ENCODE measurements at places on chromosomes 11 and 22. TPM values are rescaled to one million over a fixed set of nuclear protein-coding genes. Genes with fewer than 3 reads are reported as not detected.
A peak's percentile ranks its signal among the peaks of the same experiment; 100 is the strongest.

The ZP1 gene
- total RNA-seq, result not detected

- H3K27me3 ChIP-seq, result peaks cover 10% of the 10 kb centered on the region
- H3K36me3 ChIP-seq, result no peaks in the 10 kb centered on the region
- peak; percentile 95 for DNase-seq
- H3K27ac ChIP-seq, result no peak within 1 kb of the TSS
- peak within 1 kb of the TSS; percentile 37 for H3K4me3 ChIP-seq
- peaks cover 3% of the 10 kb centered on the region for H3K4me1 ChIP-seq
These were observed at the start of gene NCAM1 for GRCh38 chr11:112961146-112961668. Gene NCAM1 (plus strand): TSS chr11:112961420.

- no peak overlapping the region for H3K4me3 ChIP-seq
- H3K4me1 ChIP-seq, result no peaks in the 10 kb centered on the region
- no peak for DNase-seq
- H3K36me3 ChIP-seq, result no peaks in the 10 kb centered on the region
- H3K27me3 ChIP-seq, result no peaks in the 10 kb centered on the region
- no peak overlapping the region for H3K27ac ChIP-seq
These were observed 92.8 kb downstream of the ARFGAP2 start for GRCh38 chr11:47083913-47084312.

DNA sequence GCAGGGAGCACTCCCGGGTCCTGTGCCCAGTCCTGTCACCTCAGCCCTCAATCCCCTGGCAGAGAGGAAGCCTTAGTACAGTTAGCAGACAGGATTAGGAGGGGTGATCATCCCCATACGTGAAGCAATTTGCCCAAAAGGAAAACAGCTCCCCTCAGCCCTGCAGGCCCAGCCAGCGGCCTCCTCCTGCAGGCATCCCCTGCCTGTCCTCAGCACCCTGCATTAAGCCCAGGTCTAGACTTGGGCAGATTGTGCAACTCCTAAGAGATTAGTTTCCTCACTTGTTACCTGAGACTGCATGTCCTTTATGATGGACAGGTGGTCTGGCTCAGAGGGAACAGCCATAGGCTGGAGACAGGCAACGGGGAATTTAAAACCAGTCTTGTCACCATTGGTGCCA, 95.5 kb upstream of the TMEM45B start:
- no peak for DNase-seq
- no peaks in the 10 kb centered on the region for H3K36me3 ChIP-seq
- no peak overlapping the region for H3K4me3 ChIP-seq
- H3K27me3 ChIP-seq, result no peaks in the 10 kb centered on the region
- no peak overlapping the region for H3K27ac ChIP-seq

- H3K36me3 ChIP-seq, result peaks cover 16% of the 10 kb centered on the region
- DNase-seq, result no peak
- no peak overlapping the region for H3K27ac ChIP-seq
- H3K4me1 ChIP-seq, result no peaks in the 10 kb centered on the region
- H3K27me3 ChIP-seq, result no peaks in the 10 kb centered on the region
These were observed 81.4 kb upstream of the GRIK4 start for GRCh38 chr11:120430146-120430545.

The MISFA gene
- total RNA-seq, result 3.5 TPM

The BTBD18 gene
- total RNA-seq, result not detected

GRCh38 chr11:14872032-14872431, 20.0 kb downstream of the CYP2R1 start:
- peaks cover 3% of the 10 kb centered on the region for H3K36me3 ChIP-seq
- DNase-seq, result no peak
- no peaks in the 10 kb centered on the region for H3K4me1 ChIP-seq
- H3K27ac ChIP-seq, result no peak overlapping the region

DNA sequence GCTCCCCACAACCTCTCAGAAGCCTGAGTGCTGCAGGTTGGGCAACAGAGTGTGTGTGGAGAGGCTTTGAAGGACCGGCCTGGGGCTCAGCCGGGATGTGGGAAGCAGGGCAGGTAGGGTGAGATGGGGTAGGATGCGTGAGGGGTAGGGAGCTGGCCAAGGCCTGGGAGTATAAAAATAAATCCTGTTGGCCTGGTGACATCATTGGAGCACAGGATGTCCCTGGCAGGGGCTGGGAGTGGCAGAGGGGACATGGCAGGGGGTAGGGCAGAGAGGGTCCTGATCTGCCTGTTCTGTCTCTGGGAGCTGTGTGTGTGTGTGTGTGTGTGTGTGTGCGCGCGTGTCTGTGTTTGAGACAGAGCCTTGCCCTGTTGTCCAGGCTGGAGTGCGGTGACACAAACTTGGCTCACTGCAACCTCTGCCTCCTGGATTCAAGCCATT, 28.6 kb downstream of the TEF start:
- no peak for DNase-seq
- H3K4me3 ChIP-seq, result no peak overlapping the region
- no peaks in the 10 kb centered on the region for H3K27me3 ChIP-seq

DNA sequence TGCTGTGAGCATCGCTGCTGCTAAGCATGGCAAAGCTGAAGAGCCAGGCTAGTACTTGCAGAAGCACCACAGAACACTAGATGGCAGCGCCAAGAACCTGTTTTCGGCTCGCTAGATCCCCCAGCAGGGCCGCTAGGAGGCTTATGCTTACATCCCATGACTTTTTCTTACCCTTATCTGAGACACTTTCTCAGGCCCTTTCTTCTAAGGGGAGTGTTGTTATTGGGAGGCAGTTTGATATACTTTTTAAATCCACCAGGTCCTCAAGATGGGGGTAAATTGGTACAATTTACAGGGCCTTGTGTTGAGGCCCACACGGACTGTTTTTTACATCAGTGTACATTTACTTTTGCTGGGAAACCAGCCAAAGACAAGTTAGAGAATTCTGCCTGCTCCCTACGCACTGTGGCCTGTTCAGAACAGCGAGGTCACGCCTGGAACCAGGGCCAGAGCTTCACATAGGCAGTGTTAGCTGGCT, 4.0 kb downstream of the TRIM6 start:
- no peaks in the 10 kb centered on the region for H3K4me1 ChIP-seq
- no peak overlapping the region for H3K27ac ChIP-seq
- H3K36me3 ChIP-seq, result no peaks in the 10 kb centered on the region
- H3K27me3 ChIP-seq, result no peaks in the 10 kb centered on the region
- peak; percentile 90 for DNase-seq

DNA sequence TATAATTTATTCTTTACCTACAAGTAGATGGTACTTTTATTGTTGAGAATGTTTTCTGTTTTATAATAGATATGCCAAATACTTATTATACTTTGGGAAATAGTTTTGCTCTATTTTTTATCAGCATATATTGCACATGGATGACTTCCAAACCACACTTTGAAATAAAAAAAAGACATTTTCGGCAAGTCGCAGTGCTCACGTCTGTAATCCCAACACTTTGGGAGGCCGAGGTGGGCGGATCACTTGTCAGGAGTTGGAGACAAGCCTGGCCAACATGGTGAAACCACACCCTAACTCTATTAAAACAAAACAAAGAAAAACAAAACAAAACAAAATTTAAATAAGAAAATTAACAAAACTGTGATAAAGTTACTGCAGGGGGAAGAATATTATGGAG, 983.9 kb upstream of the CNTN5 start:
- no peaks in the 10 kb centered on the region for H3K36me3 ChIP-seq
- no peak overlapping the region for H3K27ac ChIP-seq
- H3K4me3 ChIP-seq, result no peak overlapping the region
- H3K27me3 ChIP-seq, result no peaks in the 10 kb centered on the region
- no peak for DNase-seq

DNA sequence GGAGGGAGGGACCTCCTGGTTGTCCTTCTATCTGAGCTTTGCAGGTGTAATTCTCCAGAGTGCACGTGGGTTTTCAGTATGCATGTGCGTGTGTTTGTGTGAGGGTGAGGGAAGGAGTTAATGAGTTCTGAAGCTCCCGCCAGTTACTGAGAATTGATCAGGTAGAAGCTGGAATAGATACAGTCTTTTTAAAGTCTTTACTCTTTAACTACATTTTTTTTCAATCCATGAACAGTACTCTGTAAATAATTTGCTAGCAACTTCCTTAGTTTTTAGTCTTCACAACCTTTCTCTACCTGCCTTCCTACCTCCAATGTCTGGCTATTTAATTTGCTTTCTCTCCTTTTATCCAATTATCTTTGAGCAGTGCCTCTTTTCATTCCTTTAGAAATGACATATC, 25.5 kb downstream of the ARHGAP42 start:
- H3K27me3 ChIP-seq, result no peaks in the 10 kb centered on the region
- H3K36me3 ChIP-seq, result no peaks in the 10 kb centered on the region
- DNase-seq, result no peak
- no peaks in the 10 kb centered on the region for H3K4me1 ChIP-seq
- no peak overlapping the region for H3K4me3 ChIP-seq

- no peaks in the 10 kb centered on the region for H3K36me3 ChIP-seq
- DNase-seq, result no peak
- no peak overlapping the region for H3K4me3 ChIP-seq
These were observed 12.7 kb downstream of the MRGPRX3 start for GRCh38 chr11:18145025-18145424.

The FXYD2 gene
- 6.9 TPM for total RNA-seq

The SMIM35 gene
- total RNA-seq, result 0.06 TPM

DNA sequence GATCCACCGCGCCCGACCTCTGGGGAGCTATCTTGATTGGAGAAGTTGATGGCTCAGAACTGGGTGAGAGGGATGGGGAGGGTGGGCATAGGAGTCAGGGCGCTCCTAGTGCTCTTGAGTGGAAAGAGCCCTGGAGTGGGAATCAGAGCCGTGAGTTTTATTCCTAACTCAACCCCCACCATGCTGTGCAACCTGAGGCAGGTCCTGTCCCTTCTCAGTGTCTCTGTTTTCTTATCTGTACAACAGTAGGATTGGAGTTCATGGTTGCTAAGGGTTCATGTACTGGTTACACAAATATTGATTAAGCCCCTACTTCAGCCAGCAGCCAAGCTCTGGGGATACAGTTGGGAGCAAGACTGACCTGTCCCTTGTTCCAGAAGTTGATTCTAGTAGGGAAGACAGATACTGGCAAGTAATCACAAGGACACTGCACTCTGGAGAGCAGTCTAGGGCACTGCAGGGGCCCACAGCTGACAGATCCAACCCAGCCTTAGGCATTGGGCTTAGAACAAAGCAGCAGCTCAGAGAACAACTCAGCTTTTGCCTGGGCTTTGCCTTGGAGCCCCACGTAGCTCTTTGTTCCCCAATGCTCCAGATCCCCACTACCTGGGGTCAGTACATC, 12.4 kb upstream of the DAGLA start:
- H3K36me3 ChIP-seq, result no peaks in the 10 kb centered on the region
- no peak overlapping the region for H3K27ac ChIP-seq
- no peaks in the 10 kb centered on the region for H3K4me1 ChIP-seq
- H3K27me3 ChIP-seq, result no peaks in the 10 kb centered on the region

DNA sequence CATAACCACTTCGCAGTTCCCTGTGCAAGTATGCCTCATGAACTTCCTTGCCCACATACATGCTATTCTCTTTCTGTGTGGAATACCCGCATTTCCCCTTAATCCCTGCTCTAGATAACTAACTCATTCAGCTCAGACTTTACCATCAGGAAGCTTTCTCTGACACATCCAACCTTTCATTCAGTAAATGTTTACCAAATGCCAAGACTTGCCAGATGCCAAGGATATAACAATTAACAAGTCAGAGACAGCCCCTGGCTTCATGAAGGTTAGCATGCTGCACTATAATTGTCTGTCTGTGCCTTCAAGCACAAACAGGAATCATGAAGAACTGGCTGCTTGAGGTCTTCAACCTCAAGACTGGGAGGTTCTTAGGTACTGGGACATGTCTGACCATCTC, 71.2 kb upstream of the GDPD4 start:
- H3K27me3 ChIP-seq, result no peaks in the 10 kb centered on the region
- no peak overlapping the region for H3K4me3 ChIP-seq
- no peaks in the 10 kb centered on the region for H3K4me1 ChIP-seq
- peaks cover 3% of the 10 kb centered on the region for H3K36me3 ChIP-seq
- DNase-seq, result no peak
- no peak overlapping the region for H3K27ac ChIP-seq

DNA sequence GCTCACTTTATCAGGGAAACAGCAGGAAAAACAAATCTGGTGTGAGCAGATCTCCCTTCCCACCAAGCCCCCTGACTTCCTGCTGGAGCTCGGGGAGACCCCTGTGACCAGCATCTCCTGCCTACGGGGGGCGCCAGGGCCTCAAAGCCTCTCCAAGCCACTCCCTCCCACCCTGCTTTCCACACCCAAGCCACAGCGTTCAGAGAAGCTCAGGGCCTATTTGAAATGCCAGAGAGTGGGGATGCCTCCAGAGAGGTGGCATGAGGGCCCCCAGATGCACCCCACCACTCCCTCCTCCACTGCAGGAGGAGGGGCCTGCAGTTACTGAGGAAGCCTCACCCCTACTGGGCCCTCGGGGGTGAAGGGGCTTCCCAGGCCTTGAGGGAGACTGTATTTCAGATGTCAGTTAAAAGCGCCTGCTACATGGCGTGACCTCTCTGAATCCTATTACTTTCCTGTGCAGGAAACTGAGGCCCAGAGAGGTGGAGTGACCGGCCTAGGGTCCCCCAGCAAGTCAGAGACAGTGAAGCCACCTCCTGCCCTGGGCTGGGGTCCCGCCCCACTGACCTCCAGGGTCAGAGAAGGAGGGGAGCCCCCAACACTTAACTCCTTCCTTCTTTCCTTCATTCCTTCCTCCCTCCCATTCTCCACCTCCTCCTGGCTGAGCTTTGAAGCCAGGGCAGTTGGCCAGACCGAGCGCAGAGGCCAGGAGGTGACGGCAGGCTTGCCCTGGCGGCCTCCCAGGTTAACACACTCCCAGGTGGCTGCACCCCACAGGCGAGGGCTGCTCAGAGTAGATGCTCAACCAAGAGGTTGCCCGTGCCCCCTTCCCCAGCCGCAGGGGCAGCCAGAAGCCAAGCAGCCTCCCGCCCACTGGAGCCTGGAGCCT, 6.0 kb upstream of the CDKN1C start:
- no peak overlapping the region for H3K4me3 ChIP-seq
- H3K27ac ChIP-seq, result no peak overlapping the region
- no peaks in the 10 kb centered on the region for H3K27me3 ChIP-seq
- peaks cover 24% of the 10 kb centered on the region for H3K4me1 ChIP-seq
- no peak for DNase-seq

The VPREB1 gene
- not detected for total RNA-seq

DNA sequence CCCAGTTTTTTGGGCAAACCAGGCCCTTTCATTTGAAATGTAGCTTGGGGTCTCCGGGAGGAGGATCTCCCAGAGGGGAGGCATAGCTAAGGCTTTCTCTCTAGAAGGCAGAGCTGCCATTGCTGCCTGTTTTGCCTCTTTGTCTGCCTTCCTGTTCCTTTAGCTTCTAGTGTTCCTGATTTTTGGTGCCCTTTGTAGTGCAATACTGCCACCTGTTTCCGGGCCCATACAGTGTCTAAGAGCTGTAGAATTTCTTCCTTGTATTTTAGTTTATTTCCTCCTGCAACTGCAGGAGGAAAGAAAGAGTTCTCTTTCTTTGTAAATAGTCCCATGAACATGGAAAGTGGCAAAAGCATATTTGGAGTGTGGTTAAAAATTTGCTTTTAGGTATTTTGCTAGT, 19.3 kb upstream of the GLYATL1 start:
- H3K27ac ChIP-seq, result no peak overlapping the region
- DNase-seq, result no peak
- H3K4me3 ChIP-seq, result no peak overlapping the region
- H3K4me1 ChIP-seq, result no peaks in the 10 kb centered on the region

GRCh38 chr11:116731097-116731761, 41.6 kb downstream of the BUD13 start:
- peak; percentile 29 for DNase-seq
- H3K4me1 ChIP-seq, result no peaks in the 10 kb centered on the region
- H3K36me3 ChIP-seq, result no peaks in the 10 kb centered on the region
- H3K27ac ChIP-seq, result no peak overlapping the region
- no peaks in the 10 kb centered on the region for H3K27me3 ChIP-seq

GRCh38 chr11:113951537-113951936, 23.4 kb upstream of the HTR3A start:
- no peak overlapping the region for H3K4me3 ChIP-seq
- H3K36me3 ChIP-seq, result no peaks in the 10 kb centered on the region
- H3K27me3 ChIP-seq, result peaks cover 14% of the 10 kb centered on the region
- DNase-seq, result no peak

All from lung (tissue), 17 donors.